ENCODE measurements at places on chromosomes 16 and 17.

DNA sequence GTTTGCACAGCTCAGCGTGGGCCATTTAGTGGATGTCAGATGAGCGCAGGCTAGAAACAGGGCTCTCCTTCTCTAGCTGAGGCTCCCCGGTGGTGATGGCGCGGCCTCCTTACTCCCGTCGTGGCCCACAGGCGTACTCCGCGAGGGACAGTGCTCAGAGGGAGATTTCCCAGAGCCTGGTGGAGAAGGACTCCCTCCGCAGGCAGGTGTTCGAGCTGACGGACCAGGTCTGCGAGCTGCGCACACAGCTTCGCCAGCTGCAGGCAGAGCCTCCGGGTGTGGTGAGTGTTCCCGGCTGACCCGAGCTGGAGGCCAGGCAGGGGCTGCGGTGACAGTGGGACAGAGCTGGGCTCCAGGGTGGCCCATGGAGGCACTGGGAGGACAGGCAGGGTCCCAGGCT lies 21.4 kb downstream of the CARD14 start:
- DNase-seq = no peak

DNA sequence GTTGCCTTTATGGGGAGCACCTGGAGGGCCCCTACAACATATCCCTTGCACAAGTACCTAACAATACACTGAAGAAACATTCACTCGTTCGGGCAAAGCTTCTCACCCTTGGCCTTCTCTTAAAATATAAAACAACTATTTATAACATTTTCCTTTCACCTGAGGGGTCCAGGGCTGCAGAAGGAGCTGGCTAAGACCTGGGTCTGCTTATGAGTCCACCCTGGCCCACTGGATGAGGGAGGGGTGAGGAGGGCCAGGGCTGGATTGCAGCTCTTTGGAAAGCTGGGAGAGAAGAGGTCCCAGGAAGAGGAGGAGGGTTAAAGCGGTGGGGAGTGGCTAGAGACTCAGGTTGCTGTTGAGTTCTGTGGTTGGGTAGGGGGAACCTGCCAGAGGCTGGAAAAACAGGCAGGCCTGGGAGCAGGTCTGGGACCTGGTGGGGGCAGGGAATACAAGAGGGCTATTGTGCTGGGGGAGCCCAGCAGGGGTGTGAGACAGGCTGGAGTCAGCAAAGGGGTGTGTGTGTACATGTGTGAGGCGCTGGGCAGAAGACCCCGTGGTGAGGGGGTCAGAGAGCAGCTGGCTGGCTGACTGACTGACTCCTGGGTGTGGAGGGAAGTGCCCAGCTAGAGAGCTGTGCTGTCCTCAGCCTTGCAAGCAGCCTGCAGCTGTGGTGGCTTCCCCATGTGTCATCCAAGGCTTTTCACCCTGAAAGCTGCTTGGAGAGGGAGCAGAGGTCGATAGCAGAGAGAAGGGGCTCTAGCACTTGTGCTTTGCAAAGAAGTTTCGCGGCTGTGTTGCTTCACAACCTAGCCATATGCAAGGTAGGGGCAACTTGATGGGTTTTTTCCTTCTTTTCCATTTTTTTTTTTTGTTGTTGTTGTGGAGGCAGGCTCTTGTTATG lies 10.2 kb upstream of the MRC2 start:
- DNase-seq = no peak

DNA sequence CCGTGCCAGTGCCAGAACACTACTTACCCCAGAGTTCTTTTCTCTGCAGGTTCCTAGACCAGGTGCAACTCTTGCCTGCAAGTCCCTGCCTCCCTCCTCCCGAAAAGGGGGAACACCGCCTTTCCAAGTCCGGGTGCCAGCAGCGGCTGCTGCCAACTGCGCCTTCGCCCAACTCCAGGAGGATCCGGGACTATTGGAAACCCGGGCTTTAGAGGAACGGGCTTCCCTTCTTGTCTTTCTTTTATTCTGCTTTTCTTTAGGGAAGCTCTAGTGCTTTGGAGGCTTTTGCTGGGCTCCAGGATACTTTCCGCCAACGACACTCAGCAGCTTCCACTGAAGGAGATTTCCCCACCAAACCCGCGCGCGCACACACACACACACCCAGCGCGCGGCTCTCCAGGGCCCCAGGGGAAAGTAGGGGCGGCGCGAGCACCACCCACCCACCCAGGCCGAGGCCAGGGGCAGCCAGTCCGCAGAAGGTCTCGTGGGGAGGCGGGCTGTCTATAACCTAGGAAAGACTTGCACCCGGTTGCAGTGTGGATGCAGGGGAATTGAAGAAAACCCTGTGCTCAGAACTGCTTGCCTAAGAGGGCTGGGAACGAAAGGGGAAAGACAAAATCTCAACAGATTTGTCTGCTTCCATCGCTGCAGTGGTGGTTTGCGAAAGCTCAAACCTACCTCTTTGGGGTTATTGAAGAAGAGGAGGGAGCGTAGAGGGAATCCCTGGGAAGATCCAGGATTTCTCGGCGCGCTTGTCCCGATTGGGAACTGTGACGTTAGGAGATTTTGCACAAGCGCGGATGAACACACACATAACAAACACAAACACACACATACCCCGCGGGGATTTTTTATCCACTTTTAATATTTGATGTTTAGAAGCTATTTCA lies 977 bp upstream of the CA10 start:
- no peak for DNase-seq

DNA sequence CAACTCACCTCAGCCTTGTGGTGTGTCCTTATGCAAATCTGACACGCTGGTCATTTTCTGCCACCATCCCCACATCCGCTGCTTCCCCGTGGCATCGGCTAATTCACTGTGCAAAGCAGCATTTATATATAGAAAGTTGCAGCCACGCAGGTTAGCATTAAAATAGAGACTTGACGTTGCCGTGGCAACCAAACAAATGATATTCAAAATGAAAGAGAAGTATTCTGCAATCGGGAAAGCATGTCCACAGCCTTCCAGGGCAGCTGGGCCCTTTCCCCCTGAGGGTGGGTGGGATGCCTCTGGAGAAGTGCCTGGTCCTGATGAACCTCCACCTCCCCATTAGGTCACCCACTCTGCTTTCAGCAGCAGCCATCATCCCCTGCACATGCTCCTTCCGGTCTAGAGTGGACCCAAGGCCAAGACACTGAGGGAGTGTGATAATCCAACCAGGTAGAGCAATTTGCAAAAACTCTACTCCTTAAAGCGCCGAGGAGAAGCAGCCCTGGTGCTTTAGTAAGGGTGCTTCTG lies 138.7 kb downstream of the GAS7 start:
- DNase-seq = no peak

DNA sequence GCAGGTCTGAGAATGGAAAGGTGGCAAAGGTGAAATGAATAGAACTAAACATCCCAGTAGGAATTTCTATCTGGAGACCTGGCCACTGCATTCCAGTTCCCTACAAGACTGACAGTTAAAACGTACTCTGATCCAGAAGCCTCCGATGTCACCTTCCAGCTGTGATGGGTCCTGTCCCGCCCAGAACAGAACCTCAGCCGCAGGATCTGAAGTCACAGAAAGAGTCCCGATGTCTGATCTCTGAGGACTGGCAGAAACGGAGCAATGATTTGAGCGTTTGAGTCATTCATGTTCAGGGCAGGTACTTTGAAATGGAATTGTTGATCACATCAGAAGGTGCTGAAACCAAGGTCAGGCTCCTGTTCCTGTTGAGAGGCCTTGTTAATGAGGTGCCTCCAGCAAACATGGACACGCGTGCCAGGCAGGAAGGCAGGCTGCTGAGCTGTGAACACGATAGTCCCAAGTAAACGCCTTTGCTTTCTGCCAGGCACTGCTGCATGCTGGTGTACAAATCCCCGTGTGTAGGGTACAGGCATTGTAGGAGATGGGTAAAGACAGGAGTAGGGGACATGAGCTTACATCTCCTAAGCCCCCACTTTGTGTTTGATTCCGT lies 61.4 kb downstream of the VAT1L start:
- DNase-seq = no peak

- no peak for DNase-seq
Observed at GRCh38 chr16:85203462-85203813, 91.2 kb upstream of the CIBAR2 start.

DNA sequence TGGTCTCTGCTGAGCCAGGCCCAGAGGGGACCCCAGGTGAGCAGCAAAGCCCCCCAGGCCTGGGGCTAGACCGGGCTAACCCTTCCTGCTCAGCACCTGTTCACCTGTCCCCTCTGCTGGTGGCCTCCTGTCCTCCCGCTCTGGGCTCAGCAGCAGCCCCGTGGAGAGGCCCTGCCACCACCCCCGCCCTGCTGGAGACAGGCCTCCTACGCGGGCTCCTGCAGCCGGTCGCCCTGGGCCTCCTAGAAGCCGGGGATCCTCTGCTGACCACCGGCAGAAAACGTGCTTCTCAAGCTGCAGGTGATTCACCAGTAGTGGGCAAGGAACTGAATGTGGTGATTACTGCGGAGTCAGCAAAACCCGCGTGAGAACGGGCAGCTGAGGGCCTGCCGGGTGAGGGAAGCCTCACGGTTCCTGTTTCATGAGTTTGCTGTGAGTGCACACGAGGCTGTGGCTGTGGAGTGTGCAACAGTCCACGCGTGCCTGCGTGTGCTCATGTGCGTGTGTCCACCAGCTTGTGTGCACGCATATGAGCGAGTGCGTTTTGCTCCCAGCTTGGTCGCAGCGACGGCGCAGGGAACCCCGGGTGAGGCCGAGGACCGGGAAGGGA lies 792 bp downstream of the SECTM1 start:
- DNase-seq = no peak

DNA sequence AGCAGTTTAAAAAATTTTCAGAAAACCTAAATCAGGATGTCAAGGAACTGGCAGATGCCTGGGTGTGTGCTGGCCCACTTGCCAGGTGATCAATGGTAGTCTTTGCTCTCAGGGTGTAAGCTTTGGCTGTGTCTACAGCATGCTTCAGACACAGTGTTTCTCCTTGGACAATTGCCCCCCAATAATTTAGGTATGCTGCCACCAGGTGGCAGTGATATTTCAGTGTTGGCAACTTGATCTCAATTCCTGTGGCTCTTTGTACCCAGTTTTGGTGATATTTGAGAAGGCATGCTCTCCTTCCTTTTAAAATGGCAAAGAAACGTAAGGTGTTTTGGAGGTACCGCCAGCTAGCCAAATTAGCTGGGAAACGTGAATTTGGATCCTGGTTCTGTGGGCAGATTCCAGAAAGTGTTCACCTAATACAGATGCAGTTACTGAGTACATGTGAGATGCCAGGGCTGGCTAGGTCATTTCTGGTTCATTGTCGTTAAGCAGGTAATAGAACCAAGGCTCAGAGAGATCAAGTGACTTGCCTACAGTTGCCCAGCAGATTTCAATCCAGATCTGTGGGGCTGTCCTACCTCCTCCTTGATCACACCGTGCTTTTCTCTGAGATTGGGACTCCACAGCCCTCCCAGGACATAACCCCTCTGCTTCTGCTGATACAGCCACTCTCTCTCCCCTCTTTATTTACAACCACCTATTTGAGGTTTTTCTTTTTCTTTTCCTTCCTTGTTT lies 155.6 kb upstream of the PLCG2 start:
- peak; percentile 27 for DNase-seq

DNA sequence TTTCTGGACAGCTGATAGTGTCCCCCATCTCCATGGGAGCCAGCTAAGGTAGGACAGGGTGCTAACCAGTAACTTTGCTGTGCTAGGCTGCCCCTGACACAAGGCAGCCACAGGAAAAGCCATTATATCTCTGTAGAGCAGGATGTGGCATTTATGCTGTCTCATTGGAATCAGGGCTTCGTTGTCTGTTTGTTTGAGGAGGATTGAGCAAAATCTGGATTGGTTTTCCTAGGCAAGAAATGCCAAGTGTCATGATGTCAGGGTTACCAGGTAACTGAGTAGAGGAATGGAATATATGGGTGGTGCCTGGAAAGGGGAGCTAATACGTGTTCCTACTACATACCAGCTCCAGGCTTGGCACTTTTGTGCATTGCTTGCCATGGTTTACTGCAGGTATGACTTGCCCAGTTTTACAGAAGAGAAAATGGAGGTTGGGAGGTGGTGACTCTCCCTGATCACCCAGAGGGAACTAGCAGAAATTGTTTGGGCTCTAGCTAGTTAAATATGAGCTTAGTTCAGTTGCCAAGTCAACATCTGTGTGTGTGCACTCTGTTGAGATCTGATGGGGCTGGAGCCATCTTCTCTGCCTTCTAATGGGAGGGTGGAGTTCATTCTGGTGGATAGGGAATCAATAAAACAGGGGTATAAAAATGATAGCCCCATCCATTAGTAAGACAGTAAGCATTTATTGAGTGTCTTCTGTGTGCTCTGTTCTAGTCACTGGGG lies 33.9 kb downstream of the GNAO1 start:
- DNase-seq = no peak

GRCh38 chr17:33486135-33486885 lies 193.2 kb upstream of the ASIC2 start:
- DNase-seq = no peak

DNA sequence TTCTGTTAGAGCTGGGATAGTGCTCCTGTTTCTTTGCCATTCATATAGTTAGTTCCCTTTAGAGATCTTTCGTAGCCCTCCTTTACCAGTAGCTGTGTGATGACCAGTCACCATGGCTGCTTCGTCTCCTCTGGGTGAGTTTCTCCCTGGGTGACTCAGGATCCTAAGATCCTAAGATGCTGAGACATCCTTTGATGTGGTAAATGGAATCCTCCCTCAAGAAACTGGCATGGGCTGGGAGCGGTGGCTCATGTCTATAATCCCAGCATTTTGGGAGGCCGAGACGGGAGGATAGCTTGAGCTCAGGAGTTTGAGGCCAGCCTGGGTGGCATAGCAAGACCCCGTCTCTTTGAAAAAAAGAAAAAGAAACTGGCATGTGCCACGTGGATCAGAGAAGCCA lies 5.9 kb downstream of the PHAF1 start:
- no peak for DNase-seq

DNA sequence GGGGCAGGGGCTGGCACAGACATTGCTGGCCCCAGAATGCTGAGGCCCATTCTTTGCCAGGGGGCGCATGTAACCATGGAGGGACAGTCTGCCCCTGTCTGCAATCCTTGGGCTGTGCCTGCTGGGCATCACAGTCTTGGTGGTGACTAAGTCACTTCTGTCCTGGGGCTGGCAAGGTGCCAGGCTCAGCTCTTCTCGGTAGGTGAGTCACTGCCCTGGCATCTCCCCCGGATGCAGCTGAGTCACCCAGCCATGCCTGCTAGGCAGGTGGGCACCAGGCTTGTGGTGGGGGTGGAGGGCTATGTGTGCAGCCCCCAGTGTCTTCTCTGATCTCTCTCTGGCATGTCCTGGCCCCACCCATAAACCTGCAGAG lies 5.6 kb downstream of the RARA start:
- DNase-seq = peak; percentile 77

GRCh38 chr17:30244853-30245385 lies 9.4 kb upstream of the SLC6A4 start:
- DNase-seq = no peak

- DNase-seq = no peak
Observed at GRCh38 chr17:29629839-29630238, 7.1 kb upstream of the CORO6 start.

DNA sequence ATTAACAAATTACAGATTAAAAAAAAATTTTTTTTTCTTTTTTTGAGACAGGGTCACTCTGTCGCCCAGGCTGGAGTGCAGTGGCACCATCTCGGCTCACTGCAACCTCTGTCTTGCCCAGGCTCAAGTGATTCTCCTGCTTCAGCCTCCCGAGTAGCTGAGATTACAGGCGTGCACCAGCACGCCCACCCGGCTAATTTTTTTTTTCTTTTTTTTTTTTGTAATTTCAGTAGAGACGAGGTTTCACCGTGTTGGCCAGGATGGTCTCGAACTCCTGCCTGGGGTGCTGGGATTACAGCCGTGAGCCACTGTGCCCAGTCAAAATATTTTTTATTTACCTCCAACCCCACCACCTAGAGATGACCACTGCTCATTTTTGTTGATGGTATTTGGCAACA lies 25.5 kb downstream of the ACTG1 start:
- no peak for DNase-seq
